ENCODE measurements at places on chromosomes 7 and 10.

- DNase-seq: no peak
These were observed 58.2 kb downstream of the LANCL2 start for GRCh38 chr7:55423277-55423711.

DNA sequence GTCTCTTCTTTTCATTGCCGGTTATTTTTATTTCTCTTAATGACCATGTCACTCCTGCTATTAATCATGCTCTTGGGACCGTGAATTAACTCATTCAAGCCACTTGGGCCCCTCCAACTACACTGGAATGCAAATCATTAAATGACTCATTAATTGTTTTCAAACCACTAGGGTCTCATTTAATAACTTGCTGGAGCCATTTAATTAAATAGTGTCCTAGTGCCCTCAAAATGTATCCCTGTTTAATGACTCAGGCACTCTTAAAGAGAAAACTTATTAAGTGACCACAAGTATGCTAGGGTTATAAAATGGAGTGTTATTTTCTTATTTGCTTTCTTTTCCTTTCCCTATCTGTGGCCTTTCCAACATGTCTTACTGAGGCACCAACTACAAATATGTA, 73.0 kb downstream of the PLXDC2 start:
- no peak for DNase-seq

DNA sequence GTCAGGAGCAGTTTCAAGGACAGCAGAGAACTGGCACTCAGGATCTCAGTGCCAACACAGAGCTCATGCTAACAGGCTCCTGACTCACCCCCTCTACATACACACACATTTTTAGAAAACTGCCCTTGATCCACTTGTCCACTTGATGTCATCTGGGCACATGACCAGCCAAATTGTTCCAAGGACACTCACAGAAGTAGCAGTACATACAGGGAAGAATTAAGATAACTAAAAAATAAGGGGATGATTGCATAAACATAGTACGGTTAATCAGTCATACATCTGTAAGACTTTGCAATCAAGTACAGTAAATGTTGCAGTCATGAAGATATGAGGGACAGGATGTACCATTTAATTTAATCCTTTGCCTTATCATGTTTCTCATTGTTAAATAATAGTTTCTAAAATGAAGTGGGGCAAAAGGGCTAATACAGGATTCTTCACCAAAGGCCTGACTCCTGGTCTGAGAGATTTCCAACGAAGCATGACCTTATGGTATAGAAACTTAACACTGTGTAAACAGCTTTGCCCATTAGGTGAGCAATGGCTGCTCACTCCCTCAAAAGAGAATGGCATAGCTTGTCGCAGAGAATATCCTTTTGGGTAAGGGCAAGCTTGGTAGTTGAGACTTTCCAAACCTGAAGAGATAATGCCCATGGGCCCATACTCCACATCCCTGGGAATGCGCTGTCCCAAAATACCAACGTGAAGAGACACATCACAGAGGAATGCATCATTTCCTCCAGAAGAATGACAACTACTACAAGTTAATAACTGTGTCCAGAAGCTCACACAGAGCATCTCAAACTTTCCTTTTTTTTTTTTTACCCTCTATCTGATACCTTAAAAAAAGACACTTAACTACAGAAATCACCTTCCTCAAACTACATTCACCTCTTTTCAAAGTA, 94.1 kb downstream of the ARMH3 start:
- no peak for DNase-seq

- no peak for DNase-seq
These were observed 82.7 kb upstream of the GPR22 start for GRCh38 chr7:107387128-107387527.

DNA sequence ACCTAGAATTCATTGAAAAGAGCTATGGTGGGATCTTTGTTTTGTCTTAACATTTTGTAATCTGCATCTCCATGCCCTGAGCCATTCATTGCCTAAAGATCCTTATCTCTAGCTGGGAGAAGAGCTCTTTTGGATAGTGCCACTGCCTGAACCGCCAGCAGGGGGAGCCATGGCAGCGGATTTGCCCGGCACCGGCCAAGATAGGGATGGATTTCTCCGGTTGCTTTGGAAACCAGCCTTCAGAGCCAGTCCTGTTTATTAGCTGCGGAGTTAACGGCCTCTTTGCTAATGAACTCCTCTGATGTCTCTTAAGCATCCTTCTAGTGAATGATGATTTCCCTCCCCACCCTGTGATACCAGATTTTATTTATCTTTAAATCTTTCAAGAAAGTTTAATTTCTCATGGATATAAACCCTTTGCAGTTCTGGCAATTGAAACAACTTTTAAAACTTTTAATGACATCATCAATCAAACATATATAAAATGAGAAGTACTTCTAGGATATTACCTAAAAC, 58.2 kb upstream of the LYZL2 start:
- DNase-seq: peak; percentile 88

DNA sequence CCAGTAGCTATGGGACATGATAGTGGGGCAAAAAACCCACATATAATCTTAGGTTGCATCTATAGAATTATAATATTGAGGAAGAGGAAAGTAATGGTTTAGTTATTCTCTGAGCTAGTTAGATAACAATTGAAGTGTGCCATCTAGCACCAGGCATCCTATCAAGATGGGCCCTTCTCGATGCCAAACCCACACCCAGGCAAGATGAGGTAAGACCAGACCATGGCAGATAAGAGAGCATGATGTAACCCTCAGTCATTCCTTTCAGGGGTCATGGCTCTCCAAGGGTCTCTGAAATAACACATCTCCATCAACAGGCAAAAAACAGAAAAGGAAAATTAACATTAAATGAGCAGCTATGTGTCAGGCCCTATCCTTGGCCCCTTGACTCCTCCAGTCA, 128.7 kb downstream of the SH3PXD2A start:
- no peak for DNase-seq

GRCh38 chr10:119406601-119407253, 135.8 kb downstream of the RGS10 start:
- no peak for DNase-seq

GRCh38 chr10:104734433-104734832, 93.3 kb downstream of the SORCS3 start:
- DNase-seq: no peak

DNA sequence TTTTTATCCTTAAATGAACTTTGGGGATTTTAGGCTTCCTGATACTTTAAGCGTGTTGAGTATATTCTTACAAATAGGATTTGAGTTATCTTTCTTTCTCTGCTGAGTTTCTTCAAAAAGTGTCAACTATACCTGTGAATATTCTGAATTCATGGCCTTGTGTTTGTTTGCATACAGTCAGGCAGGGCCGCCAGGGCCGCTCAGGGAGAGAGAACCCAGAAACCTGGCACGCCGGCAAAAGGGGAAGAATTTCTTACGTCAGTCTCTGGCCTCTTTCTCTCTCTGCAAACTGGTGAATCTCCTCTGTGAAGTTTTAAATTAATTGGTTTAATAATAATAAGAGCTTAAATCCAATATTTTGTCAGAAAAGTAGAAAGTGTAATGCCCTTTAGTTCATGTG, 29.3 kb upstream of the BNIP3 start:
- DNase-seq: no peak

GRCh38 chr7:141220263-141220880, 146.5 kb downstream of the TMEM178B start:
- no peak for DNase-seq

- no peak for DNase-seq
These were observed 187.5 kb downstream of the EVX1 start for GRCh38 chr7:27430105-27430504.

DNA sequence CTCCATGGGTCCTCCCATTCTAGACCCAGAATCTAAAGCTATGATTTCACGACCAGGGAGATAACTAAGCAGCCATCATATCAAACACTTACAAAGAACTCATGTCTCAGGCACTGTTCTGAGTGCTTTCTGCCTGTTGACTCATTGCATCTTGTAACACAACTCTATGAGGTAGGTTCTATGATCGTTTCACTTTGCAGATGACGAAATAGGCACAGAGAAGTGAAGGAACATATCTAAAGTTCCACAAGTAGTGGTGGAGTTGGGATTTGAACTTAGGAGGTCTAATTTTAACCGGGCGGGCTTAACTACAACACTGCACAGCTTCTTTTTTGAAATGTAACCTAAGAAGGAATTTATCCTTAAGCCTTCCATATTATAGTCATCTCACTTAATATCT, 2.9 kb downstream of the RBP4 start:
- DNase-seq: no peak

DNA sequence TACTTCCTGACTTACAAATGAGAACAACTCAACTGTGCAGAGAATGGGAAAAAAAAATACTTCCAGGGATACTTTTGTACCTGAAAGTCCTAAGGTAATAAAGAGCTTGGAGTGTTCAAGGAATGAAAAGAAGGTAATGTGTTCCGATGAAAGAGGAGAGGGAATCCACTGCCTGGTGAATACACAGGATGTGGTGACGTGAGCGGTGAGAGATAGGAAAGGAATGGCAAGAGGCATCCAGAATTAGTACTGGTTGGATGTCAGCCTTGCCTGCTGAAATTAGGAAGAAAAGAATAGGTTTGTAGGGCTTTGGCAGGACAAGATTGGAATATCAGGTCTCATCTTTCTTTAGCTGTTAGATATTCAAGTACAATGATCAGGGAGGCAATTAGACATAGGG, 347.7 kb downstream of the POM121L12 start:
- no peak for DNase-seq

GRCh38 chr10:51896849-51897248, 197.5 kb upstream of the CSTF2T start:
- DNase-seq: no peak

GRCh38 chr7:55903985-55904759, 16.9 kb downstream of the ZNF713 start:
- no peak for DNase-seq

DNA sequence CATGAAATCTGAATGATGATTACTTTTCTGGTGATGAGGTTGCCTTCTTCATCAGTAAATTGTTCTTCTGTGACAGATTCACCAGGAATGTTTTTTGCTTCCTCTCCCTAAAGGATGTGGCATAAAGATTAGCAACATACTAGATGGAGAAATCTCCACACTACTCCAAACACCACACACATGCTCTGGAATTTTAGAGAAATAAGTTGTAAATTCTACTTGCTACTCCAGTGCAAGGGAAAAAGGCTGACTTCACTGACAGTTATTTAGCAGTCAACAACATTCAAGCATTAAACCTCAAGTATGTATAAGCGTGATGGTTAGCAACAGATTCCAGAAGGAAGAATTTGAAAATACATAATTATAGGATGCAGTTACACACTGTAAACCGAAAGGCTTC, 137.9 kb upstream of the CCDC6 start:
- no peak for DNase-seq

DNA sequence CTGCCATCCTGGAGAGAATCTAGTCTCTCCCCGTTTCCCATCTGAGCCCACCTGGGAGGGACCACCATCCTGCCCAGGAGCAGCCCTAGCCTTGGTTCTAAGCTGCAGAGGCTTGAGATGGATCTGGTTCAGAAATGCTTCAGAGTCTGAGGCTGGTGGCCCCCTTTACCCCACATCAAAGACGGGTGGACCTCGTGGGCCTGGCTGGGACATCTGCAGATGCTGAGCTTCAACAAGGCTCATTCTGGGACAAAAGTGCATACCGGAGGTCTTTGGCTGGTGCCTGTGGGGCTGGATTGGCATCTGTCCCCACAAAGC, 4.9 kb upstream of the IRF5 start:
- DNase-seq: no peak

DNA sequence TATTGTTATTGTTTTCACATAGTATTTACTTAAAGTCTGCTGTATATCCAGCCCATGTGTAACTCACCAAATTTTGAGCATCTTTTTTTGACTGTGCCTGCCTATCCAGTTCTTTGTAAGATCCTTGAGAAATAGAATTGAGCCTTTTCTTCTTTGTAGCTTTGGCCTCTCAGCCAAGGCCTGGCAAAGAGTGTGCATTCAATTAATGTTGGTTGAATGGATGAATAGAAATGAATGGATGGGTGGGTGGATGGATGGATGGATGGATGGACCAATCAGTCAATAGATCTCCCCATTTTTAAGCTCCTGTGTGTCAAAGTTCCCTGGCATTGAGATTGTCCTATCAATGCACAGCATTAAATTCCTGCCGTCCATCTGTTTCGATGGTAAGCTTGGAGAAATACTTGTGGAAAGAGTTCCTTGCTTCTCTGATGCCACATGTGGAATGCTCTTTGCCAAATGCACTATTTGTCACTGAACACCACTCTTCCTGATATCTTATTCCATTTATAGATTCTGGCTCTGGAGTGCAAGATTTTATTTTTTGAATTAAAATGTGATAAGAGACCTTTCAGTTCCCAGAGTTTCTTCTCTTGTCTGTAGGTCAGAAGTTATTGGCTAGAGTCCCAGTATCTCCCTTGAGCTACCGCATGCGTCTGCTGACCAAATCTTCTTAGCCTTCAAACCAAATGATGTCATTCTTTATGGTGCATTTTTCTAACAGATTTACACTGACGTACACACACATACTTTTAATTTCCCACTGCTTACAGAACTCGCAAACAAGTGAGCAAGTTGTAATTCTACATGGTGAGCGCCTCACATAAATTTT, 20.7 kb upstream of the ADRB1 start:
- DNase-seq: no peak

DNA sequence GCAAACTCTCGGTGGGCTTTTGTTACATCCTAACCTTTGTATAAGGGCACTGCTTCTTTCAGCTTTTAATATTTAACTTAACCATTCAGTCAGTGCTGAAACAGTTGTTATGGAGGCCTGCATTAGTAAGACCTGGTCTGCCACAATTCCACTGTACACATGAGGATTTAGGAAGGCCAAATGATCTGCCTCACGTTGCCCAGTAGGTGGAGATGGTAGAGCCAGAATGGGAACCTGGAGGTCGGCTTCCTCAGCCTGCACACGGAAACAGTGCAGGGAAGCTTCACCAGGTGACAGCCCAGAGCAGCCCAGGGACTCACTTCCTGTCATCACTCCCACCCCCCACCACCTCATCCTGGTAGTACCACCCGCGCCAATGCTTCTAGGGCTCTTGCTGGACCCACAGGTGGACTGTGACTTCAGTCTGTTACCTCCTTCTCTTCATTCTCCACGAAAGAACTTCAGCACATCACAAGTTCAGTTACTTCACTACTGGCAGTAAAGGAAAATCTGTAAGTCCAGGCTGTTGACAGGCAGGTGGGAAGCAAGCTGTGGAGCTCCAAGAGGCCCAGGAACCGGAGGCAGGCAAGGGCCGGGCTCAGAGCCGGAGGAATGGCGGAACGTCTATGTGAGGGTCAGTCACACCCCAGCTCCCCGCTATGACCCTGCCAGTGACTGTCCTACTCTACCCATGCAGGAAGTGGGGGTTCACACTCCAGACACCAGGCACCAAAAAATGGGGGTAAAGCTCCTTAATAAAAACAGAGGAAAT, 480.3 kb upstream of the C7orf33 start:
- DNase-seq: no peak

DNA sequence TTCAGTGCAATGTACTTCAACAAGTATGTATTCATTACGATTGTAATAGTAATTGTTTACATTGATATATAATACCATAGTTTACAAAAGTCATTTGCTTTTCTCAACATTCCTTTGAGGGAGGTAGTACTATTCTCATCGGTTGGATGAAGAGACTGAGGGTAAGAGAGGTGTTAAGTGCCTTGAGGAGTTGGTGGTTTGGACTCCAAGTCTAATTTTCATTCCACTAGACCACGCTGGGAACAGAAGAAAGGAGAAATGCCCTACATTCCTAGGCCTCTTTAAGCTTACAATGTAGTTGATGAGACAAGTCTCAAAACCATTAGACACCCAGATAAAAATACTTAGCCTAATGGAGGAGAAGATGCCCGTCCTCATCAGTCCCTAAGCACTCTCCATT, 28.6 kb downstream of the CDK1 start:
- no peak for DNase-seq
